Cortex of kidney (tissue), 1 donor: ENCODE measurements at places on chromosomes 11 and 22.

DNA sequence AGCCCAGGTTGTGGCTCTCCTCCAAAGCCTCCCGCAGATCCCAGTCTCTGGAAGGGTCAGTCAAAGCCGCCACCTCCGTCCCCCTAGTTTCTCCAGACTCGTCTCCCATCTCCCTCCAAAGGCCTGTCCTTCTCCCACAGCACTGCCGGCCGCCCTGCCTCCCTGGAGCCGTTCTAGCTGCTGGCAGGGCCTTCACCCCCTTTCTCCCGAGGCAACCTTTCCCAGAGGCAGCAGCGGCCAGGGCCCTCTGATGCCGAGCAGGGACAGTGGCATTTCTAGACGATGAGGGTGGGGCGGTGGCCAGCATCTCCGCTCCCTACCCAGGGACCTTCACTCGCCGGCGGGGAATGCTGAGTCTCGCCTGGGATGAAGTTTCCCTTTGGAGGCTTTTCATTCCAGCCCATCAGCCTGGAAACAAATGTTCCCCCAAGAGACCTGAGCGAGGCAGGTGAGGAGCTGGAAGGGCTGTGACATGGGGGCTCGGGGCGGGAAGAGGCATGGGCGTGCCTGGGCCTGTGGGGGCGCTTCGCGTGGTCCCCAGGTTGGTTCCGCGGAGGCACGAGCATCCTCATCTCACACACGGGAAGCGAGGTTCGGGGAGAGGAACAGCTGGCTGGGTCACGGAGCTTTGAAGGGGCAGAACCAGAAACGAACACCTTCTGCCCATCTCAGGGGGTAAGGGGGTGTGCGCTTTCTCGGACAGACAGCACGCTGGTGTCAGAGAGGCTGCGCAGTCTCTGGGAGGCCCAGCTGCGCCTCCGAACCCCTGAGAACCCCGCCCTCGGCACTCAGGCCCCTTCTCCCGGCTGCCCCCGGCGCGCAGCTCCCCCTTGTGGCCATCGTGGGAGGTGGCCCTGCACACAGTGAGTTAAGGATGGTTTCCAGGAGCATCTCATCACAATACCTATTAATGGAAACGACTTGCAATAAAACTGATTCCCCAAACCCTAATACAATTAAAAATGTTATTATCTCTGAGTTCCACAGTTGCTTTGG, 18.1 kb upstream of the KLHL35 start:
- no peak for DNase-seq

- DNase-seq, result no peak
Observed at GRCh38 chr22:47191671-47192650, 429.5 kb downstream of the TBC1D22A start.

DNA sequence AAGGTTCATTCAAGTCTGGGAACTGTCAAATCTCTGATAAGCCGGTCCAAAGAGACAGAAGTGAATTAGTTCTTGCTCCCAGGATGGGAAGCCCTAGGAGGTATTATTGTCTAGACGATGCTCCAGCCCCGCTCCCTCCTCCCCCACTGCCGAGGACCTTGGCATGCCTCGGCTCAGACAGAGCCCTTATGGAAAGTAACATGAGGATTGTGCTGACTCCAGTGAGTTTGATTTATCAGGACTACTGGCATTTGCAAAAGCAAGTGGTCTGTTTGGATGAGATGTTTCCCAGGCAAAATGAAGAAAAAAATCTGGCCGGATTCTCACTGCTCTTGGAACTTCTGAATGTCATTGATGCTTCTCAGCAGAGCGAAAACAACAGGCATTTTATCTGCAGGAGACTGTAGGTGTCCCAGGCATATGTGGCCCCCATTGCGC, 341.0 kb downstream of the ETS1 start:
- DNase-seq, result no peak

DNA sequence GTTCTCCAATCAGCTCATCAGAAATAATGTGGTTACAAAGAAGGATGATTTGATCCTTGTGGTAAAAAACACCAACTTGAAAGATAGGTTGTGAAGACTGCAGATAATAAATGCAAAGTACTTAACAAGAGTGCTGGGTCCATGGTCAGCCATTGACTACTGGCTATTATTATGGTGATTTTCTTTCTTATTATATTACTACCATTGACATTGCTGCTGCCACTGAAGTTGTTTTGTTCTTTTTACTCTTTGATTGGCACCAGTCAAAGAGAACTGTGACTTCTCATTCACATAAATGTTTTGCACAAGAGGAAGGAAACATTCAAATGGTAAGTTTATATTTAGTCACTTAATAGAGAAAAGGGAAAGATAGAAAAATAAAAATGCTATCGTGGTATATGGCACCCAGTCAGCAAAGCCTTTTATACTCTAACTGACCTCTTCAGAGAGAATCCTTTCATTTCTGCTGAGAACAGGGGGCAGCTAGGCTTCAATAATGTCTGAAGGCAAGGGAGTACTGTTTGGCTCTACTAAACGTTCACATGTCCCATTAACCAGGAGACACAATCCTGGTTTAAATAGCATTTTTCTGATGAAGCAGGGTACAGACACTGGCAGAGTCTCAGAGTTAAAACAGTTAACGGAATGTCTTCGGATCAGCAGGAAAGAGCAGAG, 64.8 kb downstream of the LRRC4C start:
- no peak for DNase-seq

- no peak for DNase-seq
Observed at GRCh38 chr11:65699306-65699705, 12.7 kb upstream of the KAT5 start.

GRCh38 chr11:69603111-69603836, 37.7 kb upstream of the CCND1 start:
- DNase-seq, result no peak

- no peak for DNase-seq
Observed at GRCh38 chr11:44778195-44779100, 51.7 kb downstream of the TSPAN18 start.

DNA sequence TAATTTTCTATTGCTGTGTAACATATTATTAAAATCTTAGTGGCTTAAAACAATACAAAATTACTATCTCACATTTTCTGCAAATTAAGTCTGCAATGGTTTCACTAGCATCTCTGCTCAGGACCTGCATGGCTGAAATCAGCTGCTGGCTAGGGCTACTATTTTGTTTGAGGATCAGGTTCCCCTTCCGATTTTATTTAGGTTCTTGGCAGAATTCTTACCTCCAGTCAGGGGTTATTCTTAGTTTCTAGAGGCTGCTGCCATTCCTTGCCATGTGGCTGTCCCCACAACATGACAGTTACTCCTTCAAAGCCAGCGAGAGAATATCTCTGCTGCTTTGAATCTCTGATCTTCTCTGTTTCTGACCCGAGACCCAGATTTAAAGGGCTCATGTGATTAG, 424.5 kb upstream of the ANO5 start:
- DNase-seq, result no peak

DNA sequence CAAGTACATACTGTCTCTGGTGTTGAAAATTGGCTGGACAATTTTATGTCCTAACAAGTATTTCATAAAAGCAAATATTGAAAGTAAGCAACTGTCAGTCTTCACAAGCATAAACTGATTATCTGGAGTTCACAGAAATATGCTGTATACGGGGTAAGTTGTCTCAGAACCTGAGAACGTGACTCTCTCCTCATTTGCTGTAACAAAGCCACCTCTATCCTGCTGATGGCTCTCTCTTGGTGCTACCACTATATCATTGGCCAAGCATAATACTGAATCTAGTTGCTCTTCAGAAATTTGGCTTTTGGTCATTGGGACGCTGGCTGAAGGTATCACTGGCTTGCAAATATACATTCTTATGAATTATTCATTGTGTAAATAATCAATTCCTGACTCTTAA, 1078.0 kb downstream of the LRRC4C start:
- no peak for DNase-seq

DNA sequence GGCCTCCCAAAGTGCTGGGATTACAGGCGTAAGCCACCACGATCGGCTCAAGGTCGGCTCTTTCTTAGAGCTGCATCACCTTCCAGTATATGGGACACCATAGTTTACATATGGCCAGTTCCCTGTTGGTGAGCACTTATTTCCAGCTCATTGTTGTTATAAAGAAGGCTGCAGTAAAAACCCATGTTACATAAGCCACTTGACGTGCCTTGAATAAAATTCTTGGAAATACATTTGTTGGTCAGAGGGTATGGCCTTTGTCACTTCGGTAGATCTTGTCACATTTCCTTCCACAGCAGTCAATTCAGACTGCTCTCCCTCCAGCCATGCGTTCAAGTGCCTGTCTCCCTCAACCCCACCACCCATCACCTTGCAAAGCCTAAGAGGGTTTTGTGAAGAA, 92.9 kb downstream of the PRR5L start:
- no peak for DNase-seq

DNA sequence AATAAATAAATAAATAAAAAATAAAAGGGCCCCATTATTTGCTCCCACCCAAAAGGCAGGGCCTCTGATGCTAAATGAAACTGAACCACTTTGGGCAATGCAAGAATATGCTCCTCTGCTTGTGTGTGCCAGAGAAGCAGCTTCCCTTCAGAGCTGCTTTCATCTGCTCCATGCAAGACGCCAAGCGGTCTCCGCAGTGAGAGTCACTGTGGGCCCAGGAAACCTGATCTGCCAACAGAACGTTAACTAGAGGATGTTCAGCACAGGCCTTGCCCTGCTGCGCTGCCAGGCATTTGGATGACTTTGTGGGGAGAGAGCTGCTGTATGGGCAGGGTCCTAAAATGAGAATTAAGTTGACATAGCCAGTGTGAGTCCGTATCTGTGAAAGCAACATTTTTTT, 43.7 kb upstream of the APOA1 start:
- no peak for DNase-seq

DNA sequence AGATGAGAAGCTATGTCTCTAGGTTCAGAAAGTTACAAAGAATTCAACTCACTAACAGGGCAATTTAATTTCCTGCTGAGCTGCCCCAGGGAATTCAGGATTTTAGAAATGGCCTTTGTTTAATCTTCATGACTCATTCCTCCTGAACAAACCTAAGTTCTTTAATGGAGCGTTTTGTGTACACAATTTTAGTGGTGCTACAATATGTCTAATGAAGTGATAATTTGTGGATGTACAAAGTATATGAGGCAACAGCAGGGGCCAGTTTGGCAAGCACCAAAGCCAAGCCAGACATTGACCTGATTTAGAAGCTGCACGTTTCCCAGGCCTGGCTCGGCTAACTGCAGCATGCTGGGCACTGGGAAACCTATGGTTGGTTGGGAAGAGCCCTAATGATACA, 34.4 kb upstream of the HEPHL1 start:
- no peak for DNase-seq

GRCh38 chr11:116243991-116244390, 528.8 kb downstream of the BUD13 start:
- DNase-seq, result no peak

DNA sequence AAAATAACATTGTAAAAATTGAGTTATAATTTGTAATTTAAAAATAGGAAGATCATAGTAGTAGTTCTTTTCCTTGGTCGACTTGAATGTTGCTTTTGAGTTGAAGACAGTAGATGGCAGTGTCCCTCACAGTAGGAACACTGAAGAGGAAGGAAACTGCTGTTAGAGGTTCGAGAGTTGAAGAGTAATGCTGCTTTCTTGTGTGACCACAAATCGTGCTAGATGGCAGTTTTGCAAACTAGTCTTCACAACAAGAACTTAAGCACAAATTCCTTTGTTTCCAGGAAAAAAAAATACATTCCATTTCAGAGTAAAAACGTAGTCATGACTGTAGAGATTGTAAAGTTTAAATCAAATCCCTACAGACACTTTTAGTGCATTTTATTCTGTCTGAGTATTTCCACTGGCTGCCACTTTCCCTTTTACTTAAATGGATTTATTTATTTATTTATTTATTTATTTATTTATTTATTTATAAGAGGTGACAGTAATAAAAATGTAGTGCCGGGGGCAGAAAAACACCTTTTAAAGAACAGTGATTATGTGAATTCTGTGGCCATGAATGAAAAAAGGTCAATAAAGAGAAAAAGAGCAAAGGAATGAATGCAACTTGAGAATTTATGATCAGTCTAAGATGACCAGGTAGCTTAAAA, 54.6 kb downstream of the SPECC1L start:
- no peak for DNase-seq

DNA sequence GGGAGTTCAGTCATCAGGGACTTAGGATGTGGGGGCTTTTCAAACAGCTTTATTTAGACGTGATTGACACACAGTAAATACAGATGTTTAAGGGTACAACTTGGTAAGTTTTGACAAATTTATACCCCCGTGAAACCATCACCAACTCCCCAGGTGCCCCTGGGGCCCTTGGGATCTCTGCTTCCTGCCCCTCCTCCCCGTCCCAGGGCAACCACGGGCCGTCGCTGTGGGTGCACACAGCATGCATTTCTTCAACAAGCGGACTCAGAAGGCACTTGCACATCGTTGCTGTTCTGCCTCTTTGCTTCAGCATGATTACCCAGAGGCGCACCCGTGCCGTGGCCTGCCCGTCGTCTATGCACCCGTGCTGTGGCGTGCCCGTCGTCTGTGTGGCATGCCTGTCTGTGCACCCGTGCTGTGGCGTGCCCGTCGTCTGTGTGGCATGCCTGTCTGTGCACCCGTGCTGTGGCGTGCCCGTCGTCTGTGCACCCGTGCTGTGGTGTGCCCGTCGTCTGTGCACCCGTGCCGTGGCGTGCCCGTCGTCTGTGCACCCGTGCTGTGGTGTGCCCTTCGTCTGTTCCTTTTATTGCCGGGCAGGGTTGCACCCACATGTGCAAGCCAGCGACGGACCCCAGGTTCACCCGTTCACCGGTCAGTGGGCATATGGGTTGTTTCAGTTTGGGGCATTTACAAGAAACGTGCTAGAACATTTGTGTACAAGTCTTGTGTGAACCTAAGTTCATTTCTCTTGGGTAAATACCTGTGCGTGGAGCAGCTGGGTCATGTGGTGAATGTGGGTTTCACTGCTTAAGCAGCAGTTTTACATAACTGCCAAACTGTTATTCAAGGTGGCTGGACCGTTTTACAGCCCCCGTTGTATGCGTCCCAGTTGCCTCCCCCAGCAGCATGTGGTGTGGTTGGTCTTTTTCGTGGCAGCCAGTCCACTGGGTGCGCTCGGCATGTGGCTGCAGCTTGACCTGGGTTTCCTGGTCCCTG, 8.3 kb downstream of the CD81 start:
- DNase-seq, result no peak

DNA sequence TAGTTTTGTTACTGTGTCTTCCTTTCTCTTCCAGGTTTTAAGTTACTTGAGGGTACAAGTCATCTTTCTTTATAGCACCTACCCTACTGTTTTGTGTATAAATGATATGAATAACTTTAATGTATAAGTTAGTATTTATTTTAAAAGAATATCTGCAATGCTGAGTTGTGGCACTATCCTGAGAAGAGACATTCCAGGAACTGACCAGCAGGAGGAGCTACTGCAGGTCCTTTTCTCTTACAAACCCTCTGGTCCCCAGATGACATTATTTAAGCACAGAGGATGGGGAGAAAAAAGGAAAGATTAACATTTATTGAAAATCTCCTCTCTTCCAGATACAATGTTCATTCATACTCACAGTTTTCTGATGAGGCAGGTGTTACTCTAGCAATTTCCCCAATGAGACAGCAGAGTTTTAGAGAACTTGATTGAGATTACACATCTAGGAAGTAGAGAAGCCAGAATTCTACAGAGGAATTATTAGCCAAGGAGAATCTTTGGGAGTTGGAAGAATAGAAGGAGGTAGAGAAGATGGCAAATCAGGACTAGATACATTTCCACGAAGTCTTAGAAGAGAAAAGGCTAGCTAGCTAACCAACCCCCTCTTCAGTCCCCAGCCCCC, 541.2 kb upstream of the API5 start:
- no peak for DNase-seq

GRCh38 chr11:67409261-67409666, 5.4 kb downstream of the TBC1D10C start:
- no peak for DNase-seq

GRCh38 chr11:121696931-121697670, 244.3 kb upstream of the SORL1-AS1 start:
- no peak for DNase-seq

- DNase-seq, result no peak
Observed at GRCh38 chr11:91859666-91860065, 365.0 kb upstream of the FAT3 start.

- no peak for DNase-seq
Observed at GRCh38 chr11:130024361-130024760, 21.7 kb upstream of the PRDM10 start.
